IPS-NIHi11 (cell line): ENCODE measurements at places on chromosomes 16 and 17.

- DNase-seq: no peak
Measured at GRCh38 chr17:6408735-6409134, 26.2 kb downstream of the AIPL1 start.

GRCh38 chr17:60641810-60642220, 35.8 kb upstream of the BCAS3 start:
- DNase-seq: peak; percentile 75

- no peak for DNase-seq
Measured at GRCh38 chr17:28487881-28488532, 14.6 kb downstream of the SLC13A2 start.

- DNase-seq: peak; percentile 89
Measured at GRCh38 chr17:6894206-6894528, 62.6 kb upstream of the TEKT1 start.

DNA sequence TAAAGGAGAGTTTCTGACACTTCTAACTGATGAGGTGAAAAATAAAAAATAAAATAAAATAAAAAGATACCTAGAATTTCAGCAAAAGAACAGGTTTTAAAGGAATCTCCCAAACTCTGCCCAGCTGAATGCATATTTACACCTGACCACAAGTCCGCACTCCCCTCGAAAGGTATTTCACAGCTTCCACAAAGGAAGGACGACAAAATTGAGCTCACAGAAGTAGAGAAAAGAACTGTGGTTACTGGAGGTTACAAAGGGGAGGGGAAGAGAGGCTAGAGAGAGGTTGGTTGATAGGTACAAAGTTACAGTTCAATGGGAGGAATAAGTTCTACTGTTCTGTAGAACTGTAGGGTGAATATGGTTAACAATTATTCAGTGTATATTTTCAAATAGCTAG, 5.0 kb downstream of the LITAF start:
- no peak for DNase-seq

GRCh38 chr17:40621578-40621977, 26.0 kb downstream of the SMARCE1 start:
- no peak for DNase-seq

GRCh38 chr17:76363107-76363842, 9.6 kb upstream of the PRPSAP1 start:
- no peak for DNase-seq
